Activated CD8-positive, alpha-beta T cell treated with anti-CD3 and anti-CD28 coated beads for 36 hours (primary cell): ENCODE measurements at places on chromosomes 16 and 17. TPM values are rescaled to one million over a fixed set of nuclear protein-coding genes. Genes with fewer than 3 reads are reported as not detected.
A peak's percentile ranks its signal among the peaks of the same experiment; 100 is the strongest.

DNA sequence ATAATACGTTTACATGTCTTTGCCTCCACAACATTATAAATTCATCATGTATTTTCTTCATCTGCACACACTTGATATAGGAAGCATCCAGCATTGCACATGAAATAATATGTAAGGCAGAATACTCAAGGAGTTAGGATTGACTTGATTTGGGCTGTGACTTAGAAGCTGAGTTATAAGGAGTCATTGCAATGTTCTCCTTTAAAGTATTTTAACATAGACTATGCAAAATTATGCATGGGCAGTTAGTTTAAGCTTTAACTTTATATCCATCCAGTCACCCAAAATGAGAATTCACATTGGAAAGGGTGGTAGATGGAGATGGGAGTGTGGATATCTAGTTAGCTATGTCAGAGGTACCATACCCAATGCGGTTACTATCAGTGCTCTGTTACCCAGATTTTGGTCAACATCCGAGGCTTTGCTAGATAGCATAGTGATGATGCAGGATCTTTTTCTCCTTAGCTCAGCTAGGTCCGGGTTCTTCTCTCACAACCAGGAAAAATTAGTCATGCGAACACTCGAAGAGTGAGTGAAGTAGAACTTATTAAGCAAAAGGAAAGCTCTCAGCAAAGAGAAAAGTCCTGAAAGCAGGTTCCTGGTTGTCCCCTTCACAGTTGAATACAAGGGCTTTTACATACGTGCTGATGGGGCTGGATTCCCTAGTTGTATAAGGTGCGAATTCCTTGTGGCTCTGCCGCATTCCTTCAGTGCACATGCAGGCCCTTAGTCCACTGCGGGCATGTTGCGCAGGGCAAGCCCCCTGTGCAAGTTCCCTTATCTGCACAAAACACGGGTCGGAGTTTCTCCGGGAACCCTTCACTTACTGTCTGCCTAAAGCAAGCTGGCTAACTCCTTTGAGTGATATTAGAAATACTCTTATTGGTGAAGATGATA is 73.1 kb upstream of the FAM20A start:
- H3K27me3 ChIP-seq = peaks cover 18% of the 10 kb centered on the region
- no peak overlapping the region for H3K27ac ChIP-seq
- no peak overlapping the region for H3K4me3 ChIP-seq
- no peak for DNase-seq

DNA sequence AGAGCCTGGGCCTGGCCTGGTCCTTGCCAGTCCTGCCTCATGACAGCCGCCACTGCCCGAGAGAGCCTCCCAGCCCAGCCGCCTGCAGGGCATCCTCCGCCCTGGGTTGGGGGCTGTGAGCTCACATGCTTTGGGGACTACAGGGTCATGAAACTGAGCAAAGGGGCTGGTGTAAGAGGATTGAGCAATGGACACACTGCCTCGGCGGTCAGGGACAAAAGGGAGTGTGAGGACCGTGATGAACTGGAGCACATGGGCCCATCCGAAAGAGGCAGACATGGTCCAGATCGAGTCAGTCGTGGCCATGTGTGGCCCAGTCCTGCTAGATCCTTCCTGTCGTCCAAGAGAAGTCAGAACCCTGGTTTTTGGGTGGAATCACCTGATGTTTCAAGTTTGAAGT is 52.3 kb downstream of the GSG1L start:
- DNase-seq = no peak
- no peak overlapping the region for H3K27ac ChIP-seq
- no peak overlapping the region for H3K4me3 ChIP-seq

DNA sequence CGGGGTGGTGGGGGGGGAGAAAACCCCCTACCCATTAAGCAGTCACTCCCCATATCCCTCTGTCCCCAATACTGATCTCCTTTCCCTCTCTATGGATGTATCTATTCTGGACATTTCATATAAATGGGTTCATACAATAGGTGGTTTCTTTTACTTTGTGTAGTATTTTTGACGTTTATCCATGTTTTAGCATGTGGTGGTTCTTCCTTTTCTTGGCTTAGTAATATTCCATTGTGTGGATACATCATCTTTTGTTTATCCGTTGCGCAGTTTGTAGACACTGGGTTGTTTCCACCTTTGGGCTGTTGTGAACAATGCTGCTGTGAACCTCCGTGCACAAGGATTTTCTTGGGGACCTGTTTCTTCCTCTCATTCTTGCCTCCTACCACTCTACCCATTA is 12.6 kb downstream of the LDHD start:
- no peak overlapping the region for H3K27ac ChIP-seq
- no peaks in the 10 kb centered on the region for H3K27me3 ChIP-seq
- no peak overlapping the region for H3K4me3 ChIP-seq

GRCh38 chr17:38667099-38667786 is 7.5 kb downstream of the EPOP start:
- peaks cover 52% of the 10 kb centered on the region for H3K27me3 ChIP-seq
- peaks cover 15% of the 10 kb centered on the region for H3K4me1 ChIP-seq
- peak; percentile 68 for DNase-seq
- no peak overlapping the region for H3K4me3 ChIP-seq

DNA sequence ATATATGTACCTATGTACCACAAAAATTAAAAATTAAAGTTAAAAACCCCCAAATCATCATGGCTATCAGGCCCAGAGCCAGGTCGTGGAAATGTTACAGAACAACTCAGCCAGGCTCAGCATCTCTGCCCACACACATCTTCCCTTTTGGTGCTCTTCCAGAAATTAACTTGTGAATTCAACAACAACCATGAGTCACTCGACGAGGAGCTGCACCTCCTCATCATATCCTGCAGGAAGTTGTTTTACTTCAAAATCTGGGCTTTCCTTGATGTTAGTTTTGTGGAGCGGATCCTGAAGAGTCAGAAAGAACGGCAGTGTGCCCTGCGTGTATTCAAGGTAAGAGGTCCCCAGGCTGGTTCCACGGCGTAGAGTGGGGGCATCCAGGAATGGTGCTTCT is 10.6 kb downstream of the FBXO39 start:
- no peaks in the 10 kb centered on the region for H3K36me3 ChIP-seq
- no peak overlapping the region for H3K27ac ChIP-seq
- no peak for DNase-seq
- H3K27me3 ChIP-seq = peaks cover 64% of the 10 kb centered on the region

GRCh38 chr16:49587511-49587910 is 213.9 kb downstream of the C16orf78 start:
- no peak for DNase-seq
- H3K4me3 ChIP-seq = no peak overlapping the region
- H3K36me3 ChIP-seq = no peaks in the 10 kb centered on the region
- no peak overlapping the region for H3K27ac ChIP-seq

- no peak for DNase-seq
- H3K4me1 ChIP-seq = peaks cover 3% of the 10 kb centered on the region
- no peak within 1 kb of the TSS for H3K4me3 ChIP-seq
- no peaks in the 10 kb centered on the region for H3K27me3 ChIP-seq
These were observed at the start of gene CA5A for GRCh38 chr16:87936375-87937230. CA5A (minus strand) TSS chr16:87936529; CDS start chr16:87936450, 79 bp downstream.

- DNase-seq = no peak
- no peaks in the 10 kb centered on the region for H3K27me3 ChIP-seq
- H3K4me1 ChIP-seq = no peaks in the 10 kb centered on the region
- no peaks in the 10 kb centered on the region for H3K36me3 ChIP-seq
- H3K27ac ChIP-seq = no peak overlapping the region
These were observed 9.7 kb downstream of the ADGRG3 start for GRCh38 chr16:57677622-57678369.

The SLC16A13 gene
- total RNA-seq = 5.9 TPM

DNA sequence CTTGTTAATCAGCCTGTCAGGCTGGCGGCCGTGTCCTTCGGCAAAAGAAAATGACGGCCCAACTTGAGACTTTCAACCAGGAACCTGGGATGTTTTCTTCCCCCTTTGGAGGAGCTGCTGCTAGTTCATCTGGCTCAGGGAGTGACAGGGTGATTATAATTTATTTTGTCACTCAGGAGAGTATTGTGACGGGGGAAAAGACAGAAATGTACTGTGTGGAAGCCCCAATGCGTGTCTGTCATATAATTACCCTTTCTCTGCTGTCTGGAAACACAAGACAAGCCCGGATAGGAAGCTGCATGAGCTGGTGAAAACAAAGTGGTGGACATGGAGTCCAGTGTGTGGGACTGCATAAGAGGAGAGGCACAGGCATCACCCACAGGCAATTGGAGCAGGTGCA is 326.2 kb upstream of the HSBP1 start:
- H3K4me1 ChIP-seq = no peaks in the 10 kb centered on the region
- H3K27ac ChIP-seq = no peak overlapping the region
- no peaks in the 10 kb centered on the region for H3K27me3 ChIP-seq

The CHRNE gene
- total RNA-seq = 0.45 TPM

DNA sequence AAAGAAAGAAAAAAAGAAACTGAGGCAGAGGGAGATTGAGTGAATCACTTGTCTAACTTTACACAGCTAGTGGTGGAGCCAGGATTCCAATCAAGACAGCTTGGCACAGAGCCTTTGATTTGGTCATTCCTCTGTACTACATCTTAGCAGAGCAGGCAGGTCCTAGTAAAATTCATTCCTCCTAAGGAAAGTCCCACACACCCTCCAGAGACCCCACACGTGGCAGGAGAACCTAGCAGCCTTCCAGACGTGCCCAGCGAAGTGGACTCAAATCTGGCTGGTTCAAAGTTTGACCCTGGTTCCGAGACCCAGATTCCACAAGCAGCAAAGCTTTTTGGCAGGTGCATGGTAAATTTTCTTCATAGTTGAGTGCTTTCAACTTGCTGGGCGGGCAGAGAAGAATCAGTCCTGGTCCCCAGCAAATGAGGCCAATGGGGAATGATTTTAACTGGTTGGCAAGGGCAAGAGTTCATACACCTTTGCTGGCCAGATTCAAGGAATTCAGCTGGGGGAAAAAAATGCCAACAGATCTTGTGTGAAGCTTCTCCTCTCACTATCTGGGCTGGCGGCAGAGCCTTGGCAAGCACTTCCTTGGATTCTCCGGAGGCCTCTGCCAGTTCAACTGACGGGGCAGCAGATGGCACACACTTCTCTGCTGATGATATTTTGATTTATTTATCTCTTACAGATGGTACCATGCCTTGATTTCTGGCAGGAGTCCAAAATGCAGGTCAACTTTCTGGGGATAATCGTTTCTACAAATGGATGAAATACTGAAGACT is 82.4 kb downstream of the GSG1L start:
- H3K27me3 ChIP-seq = peaks cover 9% of the 10 kb centered on the region
- no peak overlapping the region for H3K4me3 ChIP-seq
- DNase-seq = no peak
- H3K36me3 ChIP-seq = no peaks in the 10 kb centered on the region

- no peaks in the 10 kb centered on the region for H3K27me3 ChIP-seq
- no peak overlapping the region for H3K4me3 ChIP-seq
- no peak for DNase-seq
These were observed 36.7 kb downstream of the COTL1 start for GRCh38 chr16:84581158-84581557.

- peak; percentile 73 for DNase-seq
- H3K27ac ChIP-seq = no peak within 1 kb of the TSS
- H3K4me1 ChIP-seq = peaks cover 12% of the 10 kb centered on the region
- peak within 1 kb of the TSS; percentile 67 for H3K4me3 ChIP-seq
These were observed at the start of gene SEZ6L2 for GRCh38 chr16:29899516-29900101. SEZ6L2 (minus strand) TSS chr16:29899550; CDS start chr16:29899019, 531 bp downstream.

- no peaks in the 10 kb centered on the region for H3K36me3 ChIP-seq
- no peak overlapping the region for H3K4me3 ChIP-seq
- H3K4me1 ChIP-seq = no peaks in the 10 kb centered on the region
These were observed 80.2 kb downstream of the CDH11 start for GRCh38 chr16:65041667-65042066.

The SPNS2 gene
- 0.95 TPM for total RNA-seq

GRCh38 chr17:33080091-33080490 is 88.4 kb downstream of the SPACA3 start:
- H3K4me1 ChIP-seq = no peaks in the 10 kb centered on the region
- no peak overlapping the region for H3K27ac ChIP-seq

GRCh38 chr17:33292201-33292980 is 704 bp downstream of the ASIC2 start:
- no peaks in the 10 kb centered on the region for H3K36me3 ChIP-seq
- no peak for DNase-seq
- peaks cover 5% of the 10 kb centered on the region for H3K4me1 ChIP-seq
- peaks cover 47% of the 10 kb centered on the region for H3K27me3 ChIP-seq
- no peak overlapping the region for H3K4me3 ChIP-seq
- H3K27ac ChIP-seq = no peak overlapping the region

The OR1A1 gene
- not detected for total RNA-seq

- H3K4me1 ChIP-seq = peaks cover 75% of the 10 kb centered on the region
- H3K36me3 ChIP-seq = peaks cover 60% of the 10 kb centered on the region
- H3K27me3 ChIP-seq = no peaks in the 10 kb centered on the region
- peak overlapping the region; percentile 84 for H3K27ac ChIP-seq
- H3K4me3 ChIP-seq = no peak overlapping the region
- DNase-seq = no peak
These were observed 6.2 kb downstream of the PHF12 start for GRCh38 chr17:28944862-28945741.

GRCh38 chr16:79593074-79593531 is 7.4 kb downstream of the MAF start:
- peaks cover 3% of the 10 kb centered on the region for H3K36me3 ChIP-seq
- no peak for DNase-seq
- H3K27me3 ChIP-seq = peaks cover 35% of the 10 kb centered on the region

DNA sequence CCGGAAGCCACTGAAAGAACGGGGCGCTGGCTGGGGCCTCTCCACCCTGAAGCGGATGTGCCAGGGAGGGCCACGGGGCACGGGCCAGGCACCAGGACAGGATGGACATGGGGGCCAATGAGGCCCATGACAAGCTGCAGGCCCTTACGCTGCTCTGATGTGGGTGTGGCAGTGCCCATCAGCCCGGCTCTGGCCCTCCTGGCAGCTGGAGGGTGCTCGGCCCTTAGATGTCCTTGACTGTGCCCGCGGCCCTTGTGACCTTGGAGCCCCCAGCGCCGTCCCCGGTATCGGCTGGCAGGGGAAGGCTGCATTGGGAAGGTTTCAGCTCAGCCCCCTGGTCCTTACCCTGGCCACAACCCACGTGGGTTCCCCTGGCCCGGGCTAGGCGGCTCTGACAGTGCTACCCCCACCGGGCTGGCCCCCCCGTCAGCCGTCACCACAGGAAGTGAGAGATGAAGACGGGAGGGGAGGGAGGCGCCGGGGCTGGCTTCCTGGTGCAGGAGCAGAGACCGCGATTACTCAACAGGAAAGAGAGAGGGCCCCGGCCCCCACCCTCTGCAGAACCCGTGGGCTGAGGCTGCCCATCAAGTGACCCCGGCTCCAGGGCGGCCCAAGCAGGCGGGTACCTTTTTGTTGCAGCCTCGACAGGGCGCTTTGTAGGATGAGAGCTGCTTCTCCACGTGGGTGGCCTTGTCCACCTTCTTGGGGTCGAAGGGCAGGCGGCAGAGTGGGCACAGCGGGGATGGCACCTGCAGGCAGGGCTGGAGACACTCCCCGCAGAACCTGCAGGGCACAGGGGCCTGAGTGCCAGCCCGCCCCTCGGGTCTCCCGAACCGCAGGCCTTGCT is 5.3 kb downstream of the RNF166 start:
- peak overlapping the region; percentile 97 for H3K27ac ChIP-seq
- no peaks in the 10 kb centered on the region for H3K27me3 ChIP-seq
- peak overlapping the region; percentile 94 for H3K4me3 ChIP-seq
- peak; percentile 99 for DNase-seq
- peaks cover 39% of the 10 kb centered on the region for H3K36me3 ChIP-seq
- H3K4me1 ChIP-seq = peaks cover 52% of the 10 kb centered on the region

The TEX19 gene
- total RNA-seq = not detected

The TMEM220 gene
- 1.4 TPM for total RNA-seq

The NPIPA3 gene
- total RNA-seq = 3.5 TPM

The RNF227 gene
- 5.2 TPM for total RNA-seq

The MMP2 gene
- total RNA-seq = not detected

- DNase-seq = peak; percentile 31
- peak overlapping the region; percentile 84 for H3K27ac ChIP-seq
- H3K27me3 ChIP-seq = no peaks in the 10 kb centered on the region
- H3K36me3 ChIP-seq = peaks cover 38% of the 10 kb centered on the region
- H3K4me1 ChIP-seq = peaks cover 66% of the 10 kb centered on the region
These were observed 47.1 kb downstream of the VMP1 start for GRCh38 chr17:59754552-59754951.

The MYL11 gene
- total RNA-seq = 1.2 TPM
